ENCODE measurements at places on chromosomes 6 and 20.

DNA sequence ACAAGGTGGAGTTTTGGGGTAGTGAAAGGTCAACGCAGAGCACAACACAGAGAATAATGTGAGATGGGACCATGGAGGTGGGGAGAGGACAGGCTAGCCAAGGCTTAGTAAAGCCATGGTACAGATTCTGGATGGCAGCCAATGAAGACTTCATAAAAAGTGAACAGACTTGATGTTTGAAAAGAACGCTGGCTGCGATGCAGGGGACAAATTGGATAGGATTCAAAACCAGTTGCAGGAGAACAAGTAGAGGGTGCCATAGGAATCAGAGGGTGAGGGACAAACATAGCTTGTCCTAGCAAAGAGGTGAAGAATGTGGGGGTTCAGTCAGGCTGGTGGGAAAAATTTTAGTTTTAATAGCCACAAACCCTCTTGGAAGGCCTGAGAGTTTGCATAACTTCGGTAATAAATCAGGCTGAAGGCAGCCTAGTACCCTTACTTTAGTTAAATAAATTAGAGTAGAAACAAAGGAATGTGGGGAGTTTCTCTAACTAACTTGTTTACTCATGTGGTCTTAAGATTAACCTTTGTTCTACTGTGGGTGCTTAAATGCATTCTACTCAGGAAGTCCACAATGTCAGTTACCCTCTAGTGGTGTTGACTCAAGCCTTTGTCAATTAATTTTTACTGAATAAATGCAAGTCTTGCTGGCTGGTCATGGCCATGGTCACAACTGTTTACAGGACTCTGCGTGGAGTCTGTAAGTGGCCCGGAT lies 216.4 kb downstream of the C6orf118 start:
- no peak for DNase-seq

DNA sequence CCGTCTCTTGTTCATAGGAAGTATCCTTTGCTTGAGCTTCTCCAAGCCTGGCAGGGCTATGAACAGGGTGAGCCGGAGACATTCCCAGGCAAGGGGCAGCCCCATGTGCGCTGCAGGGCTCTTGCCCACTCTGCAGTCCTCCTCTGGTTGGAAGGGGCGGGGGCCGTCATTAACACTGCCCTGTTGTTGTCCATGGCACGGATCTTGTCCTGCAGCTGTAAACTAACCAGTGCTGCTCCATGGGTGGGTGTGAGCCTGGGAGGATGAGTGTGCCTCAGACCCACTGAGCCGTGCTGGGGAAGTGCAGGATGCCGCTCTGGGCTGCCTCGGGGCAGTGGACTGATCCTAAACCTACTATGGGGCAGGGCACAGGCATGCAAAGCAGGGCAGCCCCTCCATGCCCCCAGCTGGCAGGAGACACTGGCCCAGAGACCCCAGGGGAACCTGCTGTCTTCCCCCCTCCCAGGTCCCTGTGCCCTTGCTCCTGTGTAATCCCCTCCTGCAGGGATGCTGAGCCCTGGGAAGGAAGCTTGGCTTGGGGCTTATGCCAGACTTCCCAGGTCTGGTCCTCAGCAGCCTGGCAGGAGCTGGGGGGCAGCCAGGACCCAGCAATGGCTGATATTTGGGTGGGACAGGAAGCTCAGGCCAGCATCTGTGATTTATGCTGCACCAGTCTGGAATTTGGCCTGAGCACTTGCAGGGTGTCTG lies 8.5 kb downstream of the EBF4 start:
- no peak for DNase-seq

DNA sequence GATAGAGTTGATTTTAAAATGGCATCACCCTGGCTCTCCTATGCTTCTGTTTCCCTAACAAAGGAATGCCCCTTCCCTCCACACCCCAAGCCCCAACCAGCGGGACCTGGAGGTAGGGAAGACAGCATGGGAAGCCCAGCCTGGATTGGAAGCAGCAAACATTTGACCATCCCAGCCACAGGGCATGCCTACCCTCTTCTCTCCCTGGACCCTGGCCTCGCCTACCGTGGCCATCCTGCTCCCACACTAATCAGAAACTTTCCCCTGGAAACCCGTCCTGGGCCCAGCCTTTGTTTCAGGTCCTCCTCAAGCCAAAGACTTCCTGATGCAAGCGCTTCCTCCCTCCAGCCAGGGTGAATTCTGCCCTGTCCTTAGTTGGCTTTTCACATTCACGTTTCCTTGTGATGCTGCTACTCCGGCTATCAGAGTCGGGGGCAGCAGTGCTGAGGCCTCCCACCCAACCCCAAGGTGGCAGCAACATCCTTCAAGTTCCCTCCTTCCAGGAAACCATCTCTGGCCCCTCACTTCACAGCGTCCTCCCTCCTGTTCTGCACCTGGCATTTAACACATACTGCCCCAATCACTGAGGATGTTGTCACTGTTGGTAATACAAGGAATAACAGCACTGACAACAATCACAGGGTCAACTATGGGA lies 18.2 kb upstream of the ANGPT4 start:
- DNase-seq = no peak

GRCh38 chr6:153117986-153118879 lies 12.8 kb downstream of the RGS17 start:
- DNase-seq = peak; percentile 29

DNA sequence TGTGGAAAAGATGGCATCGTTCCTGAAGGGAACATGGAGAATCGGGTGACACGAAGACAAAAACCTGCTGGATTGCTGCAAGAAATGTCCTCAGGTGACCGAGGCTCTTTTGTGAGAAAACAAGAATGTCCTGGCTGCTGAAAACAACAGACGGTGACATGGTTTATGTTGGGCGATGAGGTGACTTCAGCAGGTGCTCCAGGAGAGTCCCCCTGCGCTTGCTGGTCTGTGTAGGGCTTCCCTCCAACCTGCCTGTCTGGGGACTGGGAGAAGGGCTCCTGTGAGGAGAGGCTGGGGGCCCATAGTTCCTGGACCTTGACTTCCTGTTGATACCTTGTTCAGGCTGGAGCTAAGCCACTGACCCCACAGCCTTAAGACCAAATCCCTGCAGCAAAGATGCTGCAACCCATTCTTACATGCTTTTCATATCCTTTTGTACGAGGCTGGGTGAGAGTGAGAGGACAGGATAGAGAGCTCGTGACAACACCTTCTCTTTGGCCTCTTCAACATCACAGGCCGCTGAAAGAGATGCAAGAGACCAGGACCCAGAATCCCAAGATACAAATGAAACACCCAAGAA lies 134.8 kb downstream of the CD83 start:
- DNase-seq = no peak

DNA sequence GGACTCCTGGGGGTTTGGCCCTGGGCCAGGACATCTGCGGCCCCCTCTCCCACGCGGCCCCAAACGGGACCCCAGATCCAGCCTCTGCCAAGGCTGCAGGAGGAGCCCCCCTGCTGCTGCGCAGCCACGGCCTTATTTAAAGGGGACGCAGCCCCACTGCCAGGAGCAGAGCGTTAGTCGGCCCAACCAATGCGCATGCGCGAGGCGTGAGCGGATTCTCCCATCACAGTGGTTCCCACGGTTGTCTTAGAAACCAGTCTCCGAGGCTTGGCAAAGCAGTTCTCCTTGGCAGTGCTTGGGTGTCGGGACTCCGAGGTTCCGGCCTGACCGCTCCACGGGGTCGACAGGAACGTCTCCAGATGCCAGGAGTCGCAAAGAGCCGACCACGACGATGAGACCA lies 288.3 kb upstream of the ZNF337 start:
- DNase-seq = peak; percentile 55

- DNase-seq = no peak
Measured at GRCh38 chr6:33772902-33773472, 15.9 kb downstream of the LEMD2 start.

- DNase-seq = no peak
Measured at GRCh38 chr20:16350465-16350864, 222.8 kb downstream of the KIF16B start.

DNA sequence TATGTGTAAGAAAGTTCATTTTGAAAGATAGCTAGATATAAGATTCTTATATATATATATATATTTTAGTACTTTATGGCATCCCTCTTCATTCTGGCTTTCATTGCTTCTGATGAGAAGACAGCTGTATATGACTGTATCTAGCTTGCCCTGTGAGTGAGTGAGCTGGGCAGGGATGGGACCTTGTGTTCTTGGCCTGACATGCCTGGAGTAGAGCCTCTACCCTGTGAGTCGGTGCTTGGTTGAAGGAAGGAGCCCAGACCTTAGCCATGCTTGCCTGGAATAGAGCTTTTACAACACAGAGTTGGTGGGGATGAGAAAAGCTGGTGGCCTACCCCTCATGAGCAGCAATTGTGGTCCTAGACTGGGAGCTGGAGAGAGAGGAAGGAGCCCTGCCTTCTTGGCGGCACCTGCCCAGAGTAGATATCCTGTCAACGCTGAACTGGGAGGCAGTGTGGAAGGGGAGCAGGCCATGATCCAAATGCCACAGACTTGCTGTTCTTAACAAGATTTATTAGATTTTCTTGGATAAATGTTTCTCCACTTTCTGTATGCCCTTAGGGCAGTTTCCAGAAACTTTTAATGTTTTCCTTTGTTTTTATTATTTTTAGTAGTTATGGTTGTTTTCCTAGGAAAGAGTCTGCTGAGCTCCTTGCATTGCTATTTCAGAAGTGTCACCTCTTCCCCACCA lies 31.6 kb downstream of the FIG4 start:
- DNase-seq = no peak

DNA sequence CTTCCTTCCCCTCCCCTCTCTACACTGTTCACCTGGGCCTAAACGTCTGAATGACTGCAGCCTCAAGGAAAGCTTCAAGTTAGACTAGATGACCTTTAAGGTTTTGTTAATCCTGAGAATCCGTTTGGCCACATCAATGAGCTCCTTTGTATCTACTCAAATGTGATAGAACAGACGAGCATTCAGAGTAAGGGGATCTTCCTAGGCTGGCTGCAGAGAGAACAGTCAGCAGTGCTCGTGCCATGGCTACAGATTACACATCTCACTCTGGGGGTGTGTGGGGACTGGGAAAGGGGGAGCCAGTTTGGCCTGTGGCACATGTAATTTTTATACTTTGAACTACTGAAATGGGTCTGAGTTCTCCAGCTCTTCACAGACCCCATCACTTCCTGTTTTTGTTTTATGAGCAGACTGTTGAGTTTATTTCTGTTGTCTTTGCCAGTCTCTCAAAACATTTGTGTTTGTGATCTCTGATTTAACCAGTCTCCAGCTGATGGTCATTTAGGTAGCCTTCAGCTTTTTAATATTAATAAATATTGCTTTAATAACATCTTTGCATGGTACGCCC lies 50.9 kb downstream of the KCNS1 start:
- no peak for DNase-seq

GRCh38 chr20:37378785-37379598 lies 33.1 kb downstream of the SRC start:
- DNase-seq = no peak

GRCh38 chr6:75676377-75676776 lies 72.7 kb upstream of the MYO6 start:
- no peak for DNase-seq

DNA sequence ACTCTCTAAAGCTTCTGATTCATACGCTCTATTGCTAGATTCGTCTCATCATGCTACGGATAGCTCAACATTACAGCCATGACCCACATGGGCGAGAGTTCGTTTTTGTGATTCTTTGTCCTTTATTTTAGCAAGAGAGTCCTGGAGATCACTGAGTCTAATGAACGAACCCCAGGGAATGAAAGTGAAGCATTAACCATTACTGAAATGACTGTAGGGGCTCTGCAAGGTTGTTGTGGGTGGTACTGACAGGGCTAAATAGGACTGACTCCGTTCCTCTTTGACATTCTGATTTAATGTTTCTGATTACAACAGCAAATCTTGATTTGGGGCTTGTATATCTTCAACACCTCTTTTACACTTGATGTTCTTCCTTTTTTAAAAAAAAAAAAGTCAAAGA lies 13.7 kb upstream of the RTF2 start:
- no peak for DNase-seq

DNA sequence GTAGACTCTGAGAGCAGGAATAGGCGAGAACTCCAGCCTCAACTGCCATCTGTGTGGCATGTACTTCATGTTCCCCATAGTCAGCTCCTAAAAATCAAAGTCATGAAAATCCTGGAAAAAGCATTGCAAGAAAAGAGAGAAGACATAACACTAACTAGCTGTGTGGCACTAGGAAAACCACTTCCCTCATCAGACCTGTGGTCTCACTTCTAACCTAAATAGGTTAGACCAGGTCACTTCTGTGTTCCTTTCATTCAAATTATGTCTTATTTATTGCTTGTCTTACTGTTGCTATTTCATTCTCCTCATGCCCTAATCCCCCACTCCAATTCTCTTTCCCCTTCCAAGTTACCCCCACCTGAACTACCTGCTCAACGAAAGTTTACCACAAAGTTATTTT lies 70.2 kb downstream of the TNFRSF21 start:
- no peak for DNase-seq

DNA sequence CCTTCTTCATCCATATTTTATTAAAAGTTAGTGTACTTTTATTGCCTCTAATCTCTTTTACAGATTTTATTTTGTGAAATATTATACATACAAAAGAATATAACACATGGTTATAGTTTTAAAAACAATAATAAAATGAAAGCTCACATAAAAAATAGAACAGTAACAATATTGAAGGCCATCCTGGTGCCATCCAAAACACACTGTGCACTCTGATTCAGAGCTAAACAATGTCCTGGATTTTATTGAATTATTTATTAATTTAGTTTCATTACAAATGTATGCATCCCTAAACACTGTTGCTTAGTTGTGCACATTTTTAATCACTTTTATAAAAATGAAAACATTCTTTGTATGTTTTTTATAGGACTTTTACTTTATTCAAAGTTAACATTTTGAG lies 32.9 kb downstream of the RNF217 start:
- no peak for DNase-seq

DNA sequence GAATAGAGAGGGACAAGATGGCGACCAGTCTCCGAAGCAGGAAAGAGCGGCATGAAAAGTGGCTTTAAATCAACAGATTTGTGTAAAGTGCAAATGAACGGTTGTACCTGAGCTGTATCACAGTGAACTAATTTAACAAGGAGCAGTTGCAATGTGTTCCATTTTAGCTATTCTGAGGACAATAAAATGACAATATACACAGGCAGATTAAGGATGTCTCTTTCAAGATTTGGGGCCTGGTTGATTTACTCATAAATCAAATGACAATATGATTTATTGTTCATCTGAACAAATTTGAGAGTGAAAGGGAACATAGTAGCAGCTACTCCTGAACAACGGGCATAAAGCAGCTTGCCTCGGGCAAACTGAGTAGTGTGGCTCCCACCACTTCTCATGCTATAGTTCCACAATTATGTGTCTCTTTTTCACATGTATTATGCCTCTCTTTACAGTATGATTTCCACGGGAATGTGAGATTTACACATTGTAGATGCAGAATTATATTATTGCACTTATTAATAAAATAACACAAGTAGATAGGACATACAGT lies 204.1 kb upstream of the AGPAT4 start:
- no peak for DNase-seq

GRCh38 chr6:17361013-17361412 lies 32.4 kb upstream of the CAP2 start:
- no peak for DNase-seq

- DNase-seq = no peak
Measured at GRCh38 chr6:126784161-126784790, 334.2 kb upstream of the RSPO3 start.
